Hematopoietic multipotent progenitor cell treated with erythropoietin and hydrocortisone succinate and interleukin-3 and kit ligand, for 17 days (in vitro differentiated cells): ENCODE measurements at places on chromosomes 3 and 15.

- DNase-seq: no peak
Measured at GRCh38 chr3:130548356-130548755, 31.4 kb downstream of the COL6A6 start.

- DNase-seq: no peak
Measured at GRCh38 chr3:145604851-145605250, 556.1 kb downstream of the PLOD2 start.

GRCh38 chr3:14792691-14793121 is 26.1 kb upstream of the FGD5 start:
- DNase-seq: no peak

DNA sequence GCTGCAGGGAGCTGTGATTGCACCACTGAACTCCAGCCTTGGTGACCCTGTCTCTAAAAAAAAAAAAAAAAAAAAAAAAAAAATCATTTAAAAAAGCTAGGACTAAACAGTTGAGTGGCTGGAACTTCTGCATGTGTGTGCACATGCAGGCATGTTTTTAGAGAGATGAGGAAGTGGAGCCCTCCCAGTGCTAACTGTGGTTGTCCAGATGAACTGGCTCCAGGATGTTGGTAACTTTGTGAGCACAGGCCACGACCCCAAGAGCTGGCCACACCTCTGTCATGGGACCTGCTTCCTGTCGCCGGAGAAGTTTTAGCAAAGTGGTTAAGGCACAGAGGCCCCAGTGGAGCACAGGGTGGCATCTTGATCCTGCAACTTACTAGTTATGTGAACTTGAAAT is 27.0 kb downstream of the CHCHD6 start:
- DNase-seq: no peak

DNA sequence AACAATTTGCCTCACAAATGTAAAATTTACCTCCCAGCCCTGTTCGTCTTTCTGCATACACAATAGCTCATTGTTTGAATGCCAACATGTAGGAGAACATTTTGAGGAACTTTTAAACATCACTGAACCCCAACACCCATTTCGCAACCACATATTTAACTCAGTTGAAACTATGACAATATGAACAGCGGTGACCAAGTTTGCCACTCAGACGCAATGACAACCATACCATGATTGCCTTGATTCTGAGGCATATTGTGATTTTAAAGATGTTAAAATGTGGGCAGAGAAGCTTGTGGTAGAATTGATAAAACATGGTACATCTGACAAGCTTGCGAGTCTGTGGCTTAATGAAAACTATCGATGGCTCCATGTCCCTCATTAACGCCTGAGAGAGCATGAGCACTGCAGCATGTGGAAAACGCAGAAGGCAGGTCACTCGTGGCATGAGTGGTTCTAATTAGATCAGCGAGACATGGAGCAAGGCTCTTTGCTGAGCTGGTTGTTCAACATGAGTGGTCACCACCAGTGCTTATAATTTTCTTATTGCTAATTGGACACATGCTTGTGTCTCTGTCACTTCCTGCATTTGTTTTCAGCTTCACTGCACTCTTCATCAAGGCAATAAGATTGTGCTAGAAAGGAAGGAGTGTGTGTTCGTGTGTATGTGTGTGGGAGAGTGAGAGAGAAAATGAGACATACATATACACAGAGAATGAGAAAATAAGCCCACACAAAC is 116.8 kb downstream of the CHST2 start:
- DNase-seq: no peak

DNA sequence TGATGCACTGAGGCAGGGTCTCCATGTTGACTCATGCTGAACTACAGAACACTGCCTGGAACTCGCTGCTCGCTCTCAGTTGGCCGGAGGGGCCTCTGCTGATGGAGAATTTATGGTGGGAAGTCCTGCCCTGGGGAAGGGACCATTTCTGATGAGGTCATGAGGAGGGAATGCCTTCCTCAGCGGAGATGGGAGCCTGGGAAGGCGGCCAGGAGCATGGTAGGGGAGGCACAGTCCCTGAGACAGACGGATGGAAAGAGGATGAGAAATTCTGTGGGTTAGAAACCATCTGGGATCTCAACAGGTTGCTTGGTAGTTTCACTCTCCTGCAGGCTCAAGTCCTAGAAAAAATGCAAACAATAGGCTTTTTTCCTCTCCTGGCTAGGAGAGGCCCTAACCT is 56.8 kb upstream of the TPM1 start:
- no peak for DNase-seq

GRCh38 chr3:23800731-23801130 is 5.0 kb upstream of the UBE2E1 start:
- DNase-seq: no peak

DNA sequence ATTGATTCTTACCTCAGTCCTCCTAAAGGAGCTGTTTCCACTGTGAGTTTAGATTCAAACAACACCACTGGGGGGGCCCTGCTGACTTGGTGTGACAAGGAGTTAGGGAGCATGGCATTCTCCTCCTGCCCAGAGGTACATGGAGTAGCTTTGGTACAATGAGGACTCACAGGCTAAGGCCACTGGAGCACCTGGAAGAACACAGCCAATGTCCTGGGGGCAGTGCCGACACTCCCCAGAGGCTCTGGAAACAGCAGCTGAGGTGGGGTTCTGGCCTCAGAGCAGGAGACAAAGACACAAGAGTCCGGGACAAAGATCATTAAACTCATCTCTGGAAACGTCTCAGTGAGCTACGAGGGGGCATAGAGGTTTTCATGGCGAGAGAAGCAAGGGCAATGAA is 69.7 kb upstream of the POMGNT2 start:
- DNase-seq: no peak

- no peak for DNase-seq
Measured at GRCh38 chr15:66251065-66251789, 2.3 kb downstream of the MEGF11 start.
